ENCODE measurements at places on chromosomes 11 and 22. TPM values are rescaled to one million over a fixed set of nuclear protein-coding genes. Genes with fewer than 3 reads are reported as not detected.

RTN4R gene
- 0.12 TPM for total RNA-seq

- no peak for DNase-seq
These were observed 437.4 kb downstream of the MIAT start for GRCh38 chr22:27094633-27095308.

DNA sequence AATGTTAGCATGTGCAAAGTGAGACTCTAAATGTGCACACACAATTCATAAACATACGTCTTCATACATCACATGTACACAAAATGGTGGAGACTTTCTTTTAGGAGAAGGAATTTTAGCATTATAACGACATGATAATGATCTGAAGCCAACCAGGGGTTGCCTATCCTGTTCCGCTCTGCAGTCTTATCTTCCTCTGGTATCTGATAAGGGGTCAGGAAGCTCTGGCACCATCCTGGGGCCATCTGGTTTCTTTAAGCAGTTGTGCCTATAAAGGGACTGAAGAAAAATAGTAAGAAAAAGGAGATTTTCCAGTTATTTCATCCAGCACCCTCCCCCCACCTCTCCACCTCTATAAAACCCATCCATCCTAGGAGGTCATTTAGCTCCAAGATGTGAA, 5.8 kb upstream of the NUP50 start:
- DNase-seq, result no peak

DNA sequence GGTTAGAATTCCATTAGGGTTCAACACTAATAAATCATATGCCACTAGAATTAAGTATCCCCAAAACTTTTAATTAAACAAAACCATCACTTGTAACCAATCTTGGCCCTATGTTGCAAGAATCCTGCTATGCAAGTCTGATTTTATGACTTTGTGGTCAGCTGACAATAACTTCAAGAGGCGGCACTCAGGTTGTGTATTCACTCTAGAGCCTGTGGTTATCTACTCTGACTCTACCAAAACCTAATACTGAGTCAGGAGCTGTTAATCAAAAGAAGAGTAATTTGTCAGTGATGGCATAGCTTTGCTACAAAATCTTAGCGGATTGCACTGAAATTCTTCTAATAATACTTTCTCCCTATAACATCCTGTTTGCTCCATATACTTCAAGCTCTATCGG, 253.7 kb downstream of the AASDHPPT start:
- DNase-seq, result no peak

DNA sequence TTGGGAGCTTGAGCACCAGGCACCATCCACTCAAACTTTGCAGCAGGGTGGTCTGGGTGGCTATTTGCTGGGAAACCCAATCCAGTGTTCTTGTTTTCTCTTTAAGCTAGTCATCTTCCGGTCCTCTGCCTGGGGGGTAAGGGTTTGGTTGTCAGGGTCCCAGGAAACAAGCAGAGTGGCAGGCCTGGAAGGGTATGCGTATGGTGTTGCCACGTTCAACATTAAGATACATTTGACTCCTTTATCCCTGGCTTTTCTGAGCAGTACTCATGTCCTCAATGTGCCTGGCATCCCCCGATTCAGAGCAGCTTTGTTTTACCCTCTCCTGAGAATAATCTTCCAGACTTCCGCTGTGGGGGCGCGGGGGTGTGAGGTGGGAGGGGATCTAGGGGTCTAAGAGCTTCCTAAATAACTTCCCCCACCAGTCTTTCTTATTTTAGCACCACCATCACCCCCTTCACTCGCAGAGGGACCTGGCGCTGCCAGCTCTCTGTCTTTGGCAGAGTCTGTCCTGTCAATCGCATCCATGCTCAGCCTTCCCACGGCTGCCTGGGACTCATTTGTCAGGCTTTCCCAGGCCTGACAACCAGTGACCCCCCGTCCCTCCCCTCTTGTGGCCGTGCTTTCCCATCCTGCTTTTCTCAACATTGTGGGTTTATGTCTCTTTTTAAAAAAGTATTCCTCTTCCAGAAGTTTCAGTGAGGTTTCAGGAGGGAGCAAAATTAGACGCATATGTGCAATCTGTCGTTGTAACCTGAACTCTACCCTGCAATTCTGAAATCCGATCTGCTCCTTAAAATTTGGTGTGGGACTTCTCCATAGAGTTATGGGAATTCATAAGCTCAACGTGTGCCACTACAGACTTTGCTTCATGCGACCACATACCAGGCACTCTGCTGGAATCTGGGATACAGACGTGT, 27.0 kb upstream of the RBFOX2 start:
- no peak for DNase-seq

GRCh38 chr11:61104963-61105362, 2.7 kb downstream of the CD5 start:
- DNase-seq, result no peak
